Esophagus muscularis mucosa (tissue), 4 donors: ENCODE measurements at places on chromosomes 3 and 15. TPM values are rescaled to one million over a fixed set of nuclear protein-coding genes. Genes with fewer than 3 reads are reported as not detected.

DNA sequence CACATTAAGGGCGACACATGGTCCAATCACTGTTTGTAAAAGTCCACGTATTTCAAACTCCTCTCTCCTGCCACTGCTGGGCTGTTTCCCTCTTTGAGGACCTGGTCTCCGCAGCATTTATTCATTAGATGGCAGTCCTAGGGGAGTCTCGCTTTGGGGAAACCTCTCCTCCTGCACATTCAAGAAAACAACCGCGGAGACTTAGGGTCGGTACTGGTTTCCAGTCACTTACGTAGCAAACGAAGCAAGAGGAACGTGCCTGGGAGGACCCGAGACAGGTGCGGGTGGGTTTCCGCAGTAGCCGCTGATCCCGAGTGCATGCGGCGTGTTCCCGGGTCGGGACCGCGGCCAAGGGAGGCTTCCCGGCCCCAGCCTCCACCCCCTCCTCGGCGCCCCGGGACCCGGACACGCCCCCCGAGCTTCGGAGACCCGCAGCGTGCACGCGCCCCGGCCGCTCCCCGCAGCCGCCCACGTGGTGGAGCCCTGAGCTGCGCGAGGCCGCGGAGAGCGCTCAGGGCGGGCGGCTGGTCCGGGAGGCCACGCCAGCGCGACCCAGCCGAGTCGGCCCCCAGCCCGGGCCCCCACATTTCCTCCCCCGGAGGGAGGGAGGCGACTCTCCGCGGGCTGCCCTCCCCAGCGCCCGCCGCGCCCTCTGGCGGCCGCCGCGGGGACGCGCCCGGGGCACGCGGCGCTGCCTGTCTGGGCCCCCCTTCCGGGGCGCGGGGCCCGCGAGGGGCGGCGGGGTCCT is 1.1 kb upstream of the IGF1R start:
- peak overlapping the region; percentile 90 for H3K27ac ChIP-seq
- H3K27me3 ChIP-seq: no peaks in the 10 kb centered on the region
- H3K4me1 ChIP-seq: peaks cover 17% of the 10 kb centered on the region
- H3K36me3 ChIP-seq: no peaks in the 10 kb centered on the region

DNA sequence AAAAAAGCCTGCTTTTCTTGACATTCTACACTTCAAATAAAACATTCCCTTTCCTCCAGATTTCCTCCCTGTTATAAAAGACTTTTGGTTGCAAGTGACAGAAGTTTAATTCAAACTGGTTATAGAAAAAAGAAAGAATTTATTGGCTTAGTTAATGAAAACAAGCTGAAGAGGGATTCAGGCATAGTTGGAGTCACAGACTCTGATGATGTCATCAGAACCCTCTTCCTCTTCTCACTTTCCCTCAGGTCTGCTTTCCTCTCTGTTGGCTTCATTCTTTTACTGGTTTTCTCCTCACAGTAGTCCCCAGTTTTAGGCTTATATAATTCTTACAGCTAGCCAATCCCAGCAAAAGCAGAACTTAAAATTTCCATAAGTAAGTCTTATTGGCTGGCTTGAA is 32.0 kb upstream of the MBNL1 start:
- H3K27ac ChIP-seq: no peak overlapping the region
- peaks cover 4% of the 10 kb centered on the region for H3K4me1 ChIP-seq
- H3K27me3 ChIP-seq: no peaks in the 10 kb centered on the region
- H3K36me3 ChIP-seq: no peaks in the 10 kb centered on the region
- no peak for DNase-seq

GRCh38 chr15:80418892-80419537 is 14.8 kb downstream of the ARNT2 start:
- no peaks in the 10 kb centered on the region for H3K27me3 ChIP-seq
- DNase-seq: no peak
- no peak overlapping the region for H3K27ac ChIP-seq
- no peaks in the 10 kb centered on the region for H3K36me3 ChIP-seq

GRCh38 chr15:100007609-100008008 is 274.4 kb upstream of the LYSMD4 start:
- no peaks in the 10 kb centered on the region for H3K4me1 ChIP-seq
- no peaks in the 10 kb centered on the region for H3K36me3 ChIP-seq
- H3K4me3 ChIP-seq: no peak overlapping the region
- DNase-seq: no peak

DNA sequence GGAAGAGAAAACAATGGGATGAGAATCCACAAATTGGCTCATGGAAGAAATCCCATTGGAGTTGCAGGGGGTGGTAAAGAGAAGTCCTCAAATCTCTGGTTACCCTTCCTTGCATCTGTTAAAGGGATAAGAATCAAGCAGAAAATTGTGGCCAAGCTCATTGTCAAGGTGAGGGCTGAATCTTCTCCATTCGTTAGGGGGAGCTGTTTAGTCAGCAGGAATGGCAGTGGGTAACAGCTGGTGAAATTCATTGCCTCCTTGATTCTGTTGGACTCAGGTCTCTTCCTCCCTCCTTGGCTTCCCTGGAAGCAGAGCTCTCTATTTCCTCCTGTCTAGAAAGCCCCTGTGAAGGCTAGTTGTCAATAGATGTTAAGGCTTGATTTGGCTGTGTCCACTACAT is 343.1 kb upstream of the SEMA6D start:
- H3K27ac ChIP-seq: no peak overlapping the region
- no peaks in the 10 kb centered on the region for H3K36me3 ChIP-seq
- no peaks in the 10 kb centered on the region for H3K27me3 ChIP-seq
- H3K4me3 ChIP-seq: no peak overlapping the region

DNA sequence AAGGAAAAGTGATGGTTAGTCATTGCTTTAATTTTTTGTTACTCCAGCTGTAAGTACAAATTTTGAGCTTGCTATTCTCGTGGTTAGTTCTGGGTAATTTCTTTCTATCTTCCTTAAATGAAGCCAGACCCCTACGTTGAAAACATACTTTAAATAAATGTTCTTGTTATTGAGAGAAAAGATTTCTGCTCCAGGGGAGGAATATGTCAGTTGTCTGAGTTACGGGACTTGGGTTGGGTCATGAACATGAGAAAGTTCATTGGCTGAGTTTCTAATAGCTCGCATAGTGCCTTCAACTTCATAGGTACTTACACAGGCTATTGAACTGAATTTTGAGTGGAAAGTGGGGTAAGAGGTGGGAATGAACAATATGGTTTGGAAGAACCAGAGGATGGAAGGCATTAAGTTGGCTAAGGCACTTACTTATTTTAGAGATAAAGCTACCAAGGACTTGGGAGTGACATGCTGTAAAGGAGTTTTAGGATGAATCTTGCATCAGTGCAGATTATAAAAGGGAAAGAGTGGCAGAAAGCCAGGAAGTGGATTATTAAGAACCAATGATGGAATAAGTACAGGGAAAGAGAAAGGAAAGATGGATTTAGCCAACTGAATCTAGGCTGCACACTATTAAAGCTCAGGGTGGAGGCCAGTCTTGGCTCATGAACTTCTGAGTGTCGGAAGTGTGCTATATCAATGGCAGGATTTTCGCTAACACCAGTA is 1.4 kb downstream of the RPSA start:
- H3K36me3 ChIP-seq: peaks cover 53% of the 10 kb centered on the region
- H3K4me3 ChIP-seq: peak overlapping the region; percentile 77
- DNase-seq: no peak
- H3K27me3 ChIP-seq: no peaks in the 10 kb centered on the region

DNA sequence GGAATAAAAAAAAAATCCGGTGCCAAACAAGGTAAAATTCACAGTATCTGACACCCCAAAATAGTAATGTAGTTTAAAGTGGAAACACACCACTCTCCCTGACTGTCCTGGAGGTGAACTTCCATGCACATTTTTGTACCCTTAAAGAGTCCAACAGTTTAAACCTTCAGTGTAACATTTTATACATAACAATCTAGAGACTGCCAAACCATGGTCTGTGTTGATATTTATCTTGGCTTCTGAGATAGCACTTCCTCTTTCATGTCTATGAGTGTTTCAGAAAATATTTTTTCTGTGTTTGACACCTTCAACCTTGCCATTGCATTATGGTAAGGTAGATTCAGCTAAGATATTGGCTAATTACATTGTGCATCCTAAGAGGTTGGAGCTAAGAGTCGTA is 13.9 kb downstream of the TMEM45A start:
- H3K4me1 ChIP-seq: peaks cover 7% of the 10 kb centered on the region
- no peaks in the 10 kb centered on the region for H3K27me3 ChIP-seq

GRCh38 chr15:94395640-94396039 is 164.3 kb downstream of the MCTP2 start:
- no peak overlapping the region for H3K27ac ChIP-seq
- DNase-seq: no peak
- H3K36me3 ChIP-seq: no peaks in the 10 kb centered on the region
- peaks cover 5% of the 10 kb centered on the region for H3K4me1 ChIP-seq

DNA sequence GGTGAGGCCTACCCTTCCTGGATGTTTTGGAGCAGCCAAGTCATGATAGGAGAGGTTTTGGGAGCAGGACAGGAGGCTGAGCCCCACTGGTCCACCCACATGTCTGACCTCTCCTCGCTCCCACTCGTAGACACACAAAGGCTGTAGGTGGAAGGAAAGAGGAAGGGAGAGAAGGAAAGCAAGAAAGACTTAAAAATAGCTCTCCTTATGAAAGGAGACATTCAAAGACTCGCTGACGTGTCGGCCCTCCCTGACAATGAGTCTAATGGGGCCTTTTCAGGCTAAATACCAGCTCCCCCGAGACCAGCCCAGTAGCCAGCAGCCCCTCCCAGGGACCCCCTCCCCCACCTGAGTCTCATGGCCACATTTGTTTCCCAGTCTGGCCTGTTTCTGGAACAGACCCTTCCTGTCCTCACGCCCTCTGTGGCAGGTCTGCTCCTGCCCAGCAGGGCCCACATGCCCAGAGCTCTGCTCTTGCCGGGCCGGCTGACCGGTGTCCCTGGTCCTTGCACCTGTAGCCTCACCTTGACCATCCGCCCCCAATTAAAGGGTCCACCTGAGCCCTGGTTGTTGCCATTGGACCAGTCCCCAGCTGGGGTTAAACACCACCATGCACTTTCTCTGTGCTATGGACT is 49.3 kb downstream of the FGD5 start:
- no peaks in the 10 kb centered on the region for H3K36me3 ChIP-seq
- H3K27ac ChIP-seq: no peak overlapping the region
- no peaks in the 10 kb centered on the region for H3K27me3 ChIP-seq
- H3K4me1 ChIP-seq: peaks cover 30% of the 10 kb centered on the region
- H3K4me3 ChIP-seq: no peak overlapping the region

GRCh38 chr15:77526595-77527163 is 106.0 kb downstream of the HMG20A start:
- peaks cover 11% of the 10 kb centered on the region for H3K4me1 ChIP-seq
- H3K27me3 ChIP-seq: no peaks in the 10 kb centered on the region
- H3K27ac ChIP-seq: no peak overlapping the region

DNA sequence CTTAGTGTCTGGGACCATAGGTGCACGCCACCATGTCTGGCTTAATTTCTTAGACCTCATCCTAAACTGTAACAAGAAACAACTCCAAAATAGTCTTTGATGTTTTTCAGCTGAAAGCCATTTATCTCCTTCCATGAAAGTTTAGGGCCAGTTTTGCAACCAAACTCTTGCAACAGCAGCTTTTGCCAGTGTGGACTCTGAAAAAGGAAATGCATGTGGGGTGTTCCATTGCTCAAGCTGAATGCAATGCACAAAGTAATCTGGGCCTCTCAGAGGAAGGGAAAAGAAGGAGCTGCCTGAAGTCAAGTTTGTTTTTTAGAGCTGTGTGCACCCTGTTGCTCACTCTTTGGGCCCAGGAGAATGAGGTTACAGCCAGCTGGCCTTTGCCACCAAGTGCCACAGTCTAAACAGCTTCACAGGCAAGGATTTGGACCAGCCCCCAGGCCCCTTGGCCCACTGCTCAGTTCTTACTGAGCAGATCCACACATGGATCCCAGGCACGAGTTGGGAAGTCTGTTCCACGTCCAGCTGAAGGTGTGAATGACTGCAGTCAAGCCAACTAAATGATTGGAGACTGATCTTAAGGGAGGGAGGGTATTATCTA is 212.3 kb upstream of the LRRFIP2 start:
- H3K27ac ChIP-seq: no peak overlapping the region
- no peaks in the 10 kb centered on the region for H3K4me1 ChIP-seq
- H3K4me3 ChIP-seq: no peak overlapping the region
- DNase-seq: no peak
- H3K27me3 ChIP-seq: no peaks in the 10 kb centered on the region
- peaks cover 12% of the 10 kb centered on the region for H3K36me3 ChIP-seq

DNA sequence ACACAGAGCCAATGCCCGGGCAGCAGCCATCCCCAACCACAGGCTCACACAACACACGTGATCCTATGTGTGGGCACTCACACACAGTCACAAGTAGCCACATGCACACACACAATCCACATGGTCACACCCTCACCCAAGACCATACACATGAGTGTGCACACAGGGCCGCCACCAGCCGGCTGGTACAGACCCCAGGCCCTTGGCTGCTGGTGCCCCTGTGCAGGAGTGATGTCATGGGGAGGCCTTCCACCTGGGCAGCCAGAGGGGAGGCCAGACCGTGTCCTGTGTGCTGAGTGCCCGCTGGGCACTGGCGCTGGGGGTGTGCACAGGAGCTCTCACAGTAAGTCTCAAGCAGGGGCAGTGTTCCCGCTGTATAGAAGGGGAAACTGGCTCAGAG is 36.9 kb downstream of the DNAJB8 start:
- peaks cover 23% of the 10 kb centered on the region for H3K4me1 ChIP-seq
- H3K27ac ChIP-seq: no peak overlapping the region
- no peak overlapping the region for H3K4me3 ChIP-seq
- H3K27me3 ChIP-seq: peaks cover 37% of the 10 kb centered on the region
- no peaks in the 10 kb centered on the region for H3K36me3 ChIP-seq
- no peak for DNase-seq

GRCh38 chr3:46574881-46575576 is 8.9 kb upstream of the LRRC2 start:
- H3K27me3 ChIP-seq: no peaks in the 10 kb centered on the region
- peaks cover 5% of the 10 kb centered on the region for H3K4me1 ChIP-seq
- DNase-seq: no peak
- no peak overlapping the region for H3K4me3 ChIP-seq
- no peaks in the 10 kb centered on the region for H3K36me3 ChIP-seq

- no peaks in the 10 kb centered on the region for H3K27me3 ChIP-seq
- DNase-seq: no peak
- H3K27ac ChIP-seq: peak overlapping the region; percentile 91
- H3K4me1 ChIP-seq: peaks cover 66% of the 10 kb centered on the region
- peaks cover 76% of the 10 kb centered on the region for H3K36me3 ChIP-seq
Observed at GRCh38 chr3:51392355-51393133, 1.5 kb downstream of the RBM15B start.

- no peak overlapping the region for H3K4me3 ChIP-seq
- no peaks in the 10 kb centered on the region for H3K27me3 ChIP-seq
- H3K4me1 ChIP-seq: no peaks in the 10 kb centered on the region
- H3K36me3 ChIP-seq: no peaks in the 10 kb centered on the region
- DNase-seq: no peak
- H3K27ac ChIP-seq: no peak overlapping the region
Observed at GRCh38 chr3:10619989-10620832, 114.8 kb upstream of the ATP2B2 start.

GRCh38 chr15:68983961-68984481 is 30.5 kb upstream of the NOX5 start:
- no peaks in the 10 kb centered on the region for H3K27me3 ChIP-seq
- no peak for DNase-seq
- no peak overlapping the region for H3K27ac ChIP-seq

- no peaks in the 10 kb centered on the region for H3K27me3 ChIP-seq
- H3K27ac ChIP-seq: peak overlapping the region; percentile 85
- peaks cover 16% of the 10 kb centered on the region for H3K36me3 ChIP-seq
- DNase-seq: no peak
- H3K4me1 ChIP-seq: peaks cover 54% of the 10 kb centered on the region
Observed at GRCh38 chr15:67174864-67175573, 79.4 kb downstream of the AAGAB start.

GRCh38 chr3:172154768-172155664 is 115.6 kb downstream of the FNDC3B start:
- no peak for DNase-seq
- peaks cover 67% of the 10 kb centered on the region for H3K4me1 ChIP-seq
- no peaks in the 10 kb centered on the region for H3K36me3 ChIP-seq
- no peak overlapping the region for H3K4me3 ChIP-seq

Gene PEX5L
- total RNA-seq: 0.78 TPM

Gene DPPA4
- total RNA-seq: not detected

Gene TP63
- 0.26 TPM for total RNA-seq

Gene PLSCR4
- total RNA-seq: 56.9 TPM

Gene PLA2G4E
- total RNA-seq: not detected

Gene CCR8
- total RNA-seq: not detected

Gene PEX11A
- 11.3 TPM for total RNA-seq
